Fibroblast of skin of left quadriceps (primary cell): ENCODE measurements at places on chromosomes 11 and 22.
A peak's percentile ranks its signal among the peaks of the same experiment; 100 is the strongest.

GRCh38 chr11:65503949-65504673, 5.3 kb downstream of the MALAT1 start:
- no peak for DNase-seq

DNA sequence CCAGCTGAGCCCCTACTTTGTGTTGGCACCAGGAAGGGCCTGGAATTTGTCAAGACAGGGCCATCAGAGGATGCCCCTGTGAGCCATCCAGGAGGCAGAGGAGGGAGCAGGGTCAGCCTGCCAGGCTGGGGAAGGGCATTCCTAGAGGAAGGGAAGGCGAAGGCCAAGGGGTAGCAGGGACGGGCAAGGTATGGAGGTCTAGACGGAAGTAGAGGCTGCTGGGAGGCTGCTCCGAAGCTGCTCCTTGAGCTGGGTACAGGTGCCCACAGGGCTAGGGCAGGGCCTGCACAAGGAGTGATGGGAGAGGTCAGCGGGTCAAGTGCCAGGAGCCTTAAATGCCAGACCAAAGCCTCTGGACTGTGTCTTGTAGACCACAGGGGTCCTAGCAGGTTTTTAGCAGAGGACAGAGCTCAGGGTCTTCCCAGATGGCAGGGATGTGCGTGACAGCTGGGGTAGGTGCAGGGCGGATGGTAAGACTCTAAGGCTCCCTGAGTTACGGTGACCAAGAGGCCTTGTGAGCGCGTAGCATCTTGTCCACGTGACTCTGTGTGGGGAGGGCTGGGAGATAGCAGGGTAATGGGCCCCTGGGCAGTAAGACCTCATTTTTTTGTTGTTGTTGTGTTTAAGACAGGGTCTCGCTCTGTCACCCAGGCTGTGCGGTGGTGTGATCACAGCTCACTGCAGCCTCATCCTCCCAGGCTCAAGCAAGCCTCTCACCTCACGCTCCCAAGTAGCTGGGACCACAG, 31.7 kb upstream of the CSNK1E start:
- DNase-seq: no peak

DNA sequence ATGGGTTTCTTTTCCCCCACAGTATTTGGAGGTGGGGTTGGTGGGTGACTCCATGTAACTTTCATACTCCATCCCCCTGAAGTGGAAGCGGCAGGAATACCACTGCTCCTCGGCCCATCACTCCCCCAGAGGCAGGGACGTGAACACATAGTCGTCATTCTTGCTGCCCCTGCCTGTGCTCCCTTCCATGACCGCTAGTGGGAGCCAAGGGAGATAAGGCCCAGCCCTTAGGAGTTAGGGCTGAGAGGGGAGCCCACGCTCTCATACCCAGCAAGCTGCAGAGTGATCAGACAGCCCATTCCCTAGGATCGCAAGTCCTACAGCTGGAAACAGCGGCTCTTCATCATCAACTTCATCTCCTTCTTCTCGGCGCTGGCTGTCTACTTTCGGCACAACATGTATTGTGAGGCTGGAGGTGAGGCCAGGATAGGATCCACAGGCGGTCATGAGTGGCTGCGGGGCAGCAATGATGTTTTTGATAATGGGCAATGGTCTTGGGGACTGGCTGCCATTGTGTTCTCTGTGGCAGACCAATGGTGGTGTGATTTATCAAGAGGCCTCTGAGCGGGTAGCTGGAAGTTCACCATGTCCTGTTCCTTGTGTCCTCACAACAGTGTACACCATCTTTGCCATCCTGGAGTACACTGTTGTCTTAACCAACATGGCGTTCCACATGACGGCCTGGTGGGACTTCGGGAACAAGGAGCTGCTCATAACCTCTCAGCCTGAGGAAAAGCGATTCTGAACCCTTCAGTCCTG, 15.9 kb downstream of the RHOG start:
- no peak for DNase-seq

DNA sequence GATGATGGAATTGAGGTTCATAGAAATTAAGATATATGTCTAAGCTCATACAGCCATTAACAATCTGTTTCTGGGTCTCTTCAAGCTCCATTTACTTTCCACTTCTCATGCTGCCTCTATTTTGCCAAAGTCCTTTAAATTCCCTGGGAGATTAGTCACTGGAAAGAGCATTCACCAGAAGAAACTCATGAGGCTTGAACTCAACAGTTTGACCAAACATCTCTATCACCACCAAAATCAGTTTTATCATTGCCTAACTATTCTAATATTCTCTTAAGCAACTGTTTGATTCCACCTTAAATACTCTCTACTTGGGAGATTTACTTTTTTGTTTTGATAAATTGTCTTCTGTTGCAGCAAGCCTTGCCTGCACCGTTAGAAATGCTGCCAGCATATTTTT, 881.3 kb downstream of the KCNA4 start:
- peak; percentile 26 for DNase-seq

DNA sequence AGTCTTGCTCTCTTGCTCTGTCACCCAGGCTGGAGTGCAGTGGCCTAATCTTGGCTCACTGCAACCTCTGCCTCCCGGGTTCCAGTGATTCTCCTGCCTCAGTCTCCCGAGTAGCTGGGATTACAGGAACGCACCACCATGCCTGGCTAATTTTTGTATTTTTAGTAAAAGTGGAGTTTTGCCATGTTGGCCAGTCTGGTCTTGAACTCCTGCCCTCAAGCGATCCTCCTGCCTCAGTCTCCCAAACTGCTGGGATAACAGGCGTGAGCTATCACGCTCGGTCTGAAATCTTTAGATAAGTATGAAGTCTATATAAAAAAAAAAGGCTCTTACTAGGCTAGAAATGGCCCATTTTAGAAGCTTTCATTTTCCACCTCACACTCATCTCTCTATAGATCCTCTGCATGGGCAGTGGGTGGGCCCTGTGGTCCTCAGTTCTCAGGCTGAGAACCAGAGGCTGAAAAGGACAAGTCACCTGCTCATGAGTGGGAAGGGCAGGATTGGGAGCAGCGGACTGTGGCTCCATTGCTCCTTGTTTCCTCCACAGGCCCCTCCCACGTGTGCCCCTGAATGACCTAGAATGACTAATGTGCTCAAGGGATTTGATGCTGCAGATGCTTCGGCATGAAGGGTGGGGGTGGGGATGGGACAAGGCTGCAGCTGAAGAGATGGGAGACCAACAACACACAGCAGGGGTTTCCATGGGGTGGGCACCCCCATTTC, 19.8 kb upstream of the PRAME start:
- DNase-seq: peak; percentile 10

- DNase-seq: no peak
These were observed 5.8 kb downstream of the NRXN2 start for GRCh38 chr11:64717268-64717578.

- no peak for DNase-seq
These were observed 77.6 kb upstream of the ANO3 start for GRCh38 chr11:26254378-26254777.

DNA sequence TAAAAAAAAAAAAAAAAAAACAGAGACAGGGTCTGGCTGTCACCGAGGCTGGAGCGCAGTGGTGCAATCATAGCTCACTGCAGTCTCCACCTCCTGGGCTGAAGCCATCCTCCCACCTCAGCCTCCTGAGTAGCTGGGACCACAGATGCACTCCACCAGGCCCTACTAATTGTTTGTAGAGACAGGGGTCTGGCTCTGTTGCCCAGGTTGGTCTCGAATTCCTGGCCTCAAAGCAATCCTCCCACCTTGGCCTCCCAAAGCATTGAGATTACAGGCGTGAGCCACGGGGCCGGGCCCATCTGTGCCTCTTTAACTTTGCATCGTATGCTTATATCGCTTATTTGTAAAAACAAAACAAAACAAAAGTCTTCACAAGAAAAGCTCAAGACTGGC, 3.1 kb downstream of the CPT1A start:
- no peak for DNase-seq

DNA sequence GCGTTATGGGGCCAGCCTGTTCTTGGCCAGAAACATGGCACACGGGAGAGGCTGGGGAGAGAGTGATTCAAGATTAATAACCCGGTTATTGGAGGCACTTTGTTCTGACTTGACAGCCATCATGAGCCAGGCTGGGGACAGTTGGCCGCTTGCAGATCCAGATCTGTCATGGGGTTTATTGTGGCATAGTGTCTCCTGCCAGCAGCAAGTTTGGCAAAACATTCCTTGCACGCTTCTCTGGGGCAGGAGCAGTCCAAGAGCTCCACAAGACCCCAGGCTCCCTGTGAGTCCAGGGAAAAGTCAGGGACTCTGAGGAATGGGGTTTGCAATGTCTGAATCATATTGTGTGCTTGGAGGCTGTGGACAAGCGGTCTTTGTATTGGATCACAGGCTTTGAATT, 270.4 kb downstream of the MIAT start:
- no peak for DNase-seq

DNA sequence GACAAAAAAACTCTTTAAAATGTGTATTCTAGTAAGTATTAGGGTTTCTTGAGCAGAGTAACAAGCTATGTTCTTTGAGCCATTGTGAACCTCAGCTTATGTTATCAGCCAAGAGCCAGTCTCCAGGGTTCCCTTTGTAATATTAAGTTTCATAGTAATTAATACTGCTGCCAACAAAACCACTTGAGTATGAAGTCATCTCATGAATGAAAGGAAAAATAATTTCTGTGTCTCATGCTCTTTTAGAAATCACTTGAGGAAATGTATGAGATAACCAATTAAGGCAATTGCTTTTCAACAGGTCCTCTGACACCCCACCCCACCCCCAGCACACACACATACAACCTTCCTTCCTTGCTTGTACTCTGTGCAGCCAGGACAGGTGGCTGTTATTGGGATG, 59.9 kb downstream of the BBOX1 start:
- no peak for DNase-seq

DNA sequence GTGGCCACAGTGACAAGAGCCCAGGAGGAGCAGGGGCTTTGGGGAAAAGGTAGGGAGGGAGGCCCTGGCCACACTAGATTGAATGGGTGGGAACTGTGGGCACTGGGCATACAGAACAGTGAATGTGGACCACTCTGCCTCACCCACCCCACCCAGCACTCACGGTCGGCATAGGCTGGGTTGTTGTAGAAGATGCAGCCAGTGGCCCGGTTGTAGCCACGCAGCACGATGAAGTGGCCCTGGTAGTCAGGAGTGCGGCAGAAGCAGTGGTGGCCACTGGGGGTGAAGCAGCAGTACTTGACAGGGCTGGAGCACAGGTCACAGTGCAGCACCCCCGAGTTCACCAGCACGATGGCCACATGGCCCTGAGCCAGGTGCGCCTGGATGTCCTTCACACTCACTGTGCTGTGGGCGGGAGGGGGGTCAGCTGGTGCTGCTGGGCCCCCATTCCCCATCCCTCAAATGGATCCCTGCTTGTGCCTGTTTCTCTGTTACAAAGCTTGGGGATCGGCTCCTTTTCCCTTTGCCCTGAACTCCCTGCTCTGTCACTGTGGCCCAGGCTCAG, 11.2 kb downstream of the GUCD1 start:
- DNase-seq: no peak

- DNase-seq: no peak
These were observed 477 bp downstream of the ZBTB16 start for GRCh38 chr11:114059984-114060391.

- DNase-seq: no peak
These were observed 61.3 kb downstream of the MYH9 start for GRCh38 chr22:36326178-36327161.

DNA sequence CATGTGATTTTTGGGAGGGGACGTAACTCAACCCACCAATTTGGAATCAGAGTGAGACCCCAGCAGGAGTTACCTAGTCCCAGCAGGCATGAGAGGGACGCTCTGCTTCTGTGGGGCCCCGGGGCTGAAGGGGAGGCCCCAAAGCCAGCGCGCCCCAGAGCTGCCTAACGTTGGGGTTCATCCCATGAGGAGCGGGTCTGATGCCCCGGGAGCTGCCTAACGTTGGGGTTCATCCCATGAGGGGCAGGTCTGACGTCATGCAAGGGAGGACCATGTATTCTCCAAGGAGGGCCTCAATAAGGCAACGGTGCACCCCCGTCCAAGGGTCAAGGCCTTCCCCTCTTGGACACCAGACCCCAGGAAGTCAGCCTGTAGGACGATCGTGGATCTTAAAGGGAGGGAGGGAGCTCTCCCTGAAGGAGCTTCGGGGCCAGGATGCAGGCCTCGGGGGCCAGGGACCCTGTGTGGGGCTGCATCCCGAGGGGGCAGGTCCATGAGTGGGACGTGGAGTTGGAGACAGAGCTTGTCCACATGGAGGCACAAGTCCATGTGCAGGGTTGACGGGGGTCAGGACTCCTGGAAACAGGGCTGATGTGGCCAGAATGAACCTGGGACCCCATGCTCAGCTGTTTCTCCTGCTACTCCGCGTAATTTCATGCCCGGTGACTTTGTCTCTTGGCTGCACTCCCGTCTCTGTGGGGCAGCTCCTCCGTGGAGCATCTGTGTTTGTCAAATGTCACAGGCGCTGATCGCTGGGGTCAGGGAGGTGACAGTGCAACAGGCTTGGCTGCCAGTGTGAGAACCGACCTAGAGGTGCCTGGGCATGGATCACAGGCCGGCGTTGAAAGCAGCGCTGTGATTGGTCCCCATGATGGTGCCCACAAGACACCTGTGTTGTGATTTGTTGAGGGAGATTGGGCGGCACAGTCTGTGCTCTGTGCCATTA, 1029.1 kb downstream of the BRD1 start:
- DNase-seq: no peak

DNA sequence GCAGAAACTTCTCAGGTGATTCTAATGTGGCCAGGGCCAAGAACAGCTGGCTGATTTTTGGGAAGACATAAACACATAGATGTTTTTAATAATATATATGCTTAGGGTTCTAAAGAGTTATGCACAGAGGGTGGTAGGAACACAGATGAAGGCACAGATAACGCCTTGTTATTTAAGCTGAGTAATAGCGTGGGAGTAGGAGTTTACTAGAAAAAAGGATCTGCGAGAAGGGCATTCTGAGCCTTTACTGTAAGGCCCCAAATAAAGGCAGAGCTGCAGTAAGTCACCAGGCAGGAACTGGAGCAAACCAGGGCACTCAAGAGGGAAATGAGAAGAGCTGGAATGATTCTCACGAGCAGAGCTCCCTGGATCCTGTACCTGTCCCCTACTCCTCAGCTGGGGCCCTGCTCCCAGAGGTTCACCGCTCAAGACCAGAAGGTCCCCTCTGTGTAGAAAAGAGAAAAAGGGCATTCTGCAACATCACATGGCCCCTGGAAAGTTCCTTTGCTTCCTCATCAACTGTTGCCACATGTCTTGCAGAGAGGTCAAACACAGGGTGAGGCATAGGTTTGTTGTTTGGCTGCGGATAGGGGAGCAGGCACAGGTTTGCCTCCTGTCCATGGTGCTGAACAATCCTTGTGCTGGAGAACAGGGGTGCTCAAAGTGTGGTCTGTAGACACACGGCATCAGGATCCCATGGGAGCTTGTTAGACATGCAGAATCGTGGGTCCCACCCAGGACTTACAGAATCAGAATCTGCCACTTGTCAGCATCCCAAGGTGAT, 125.7 kb downstream of the TENM4 start:
- no peak for DNase-seq

GRCh38 chr11:124297921-124298320, 15.8 kb downstream of the OR8D1 start:
- DNase-seq: peak; percentile 34

GRCh38 chr22:32764330-32765131, 37.0 kb upstream of the TIMP3 start:
- DNase-seq: peak; percentile 48

- no peak for DNase-seq
These were observed 16.9 kb downstream of the FXYD6 start for GRCh38 chr11:117859488-117860112.

GRCh38 chr11:44979543-44980399, 29.1 kb upstream of the TP53I11 start:
- no peak for DNase-seq

- DNase-seq: no peak
These were observed 6.7 kb upstream of the DERL3 start for GRCh38 chr22:23845265-23846080.
